ENCODE measurements at places on chromosomes 1 and 21.

GRCh38 chr1:52249831-52250230 is 107.9 kb downstream of the ZFYVE9 start:
- DNase-seq, result no peak

DNA sequence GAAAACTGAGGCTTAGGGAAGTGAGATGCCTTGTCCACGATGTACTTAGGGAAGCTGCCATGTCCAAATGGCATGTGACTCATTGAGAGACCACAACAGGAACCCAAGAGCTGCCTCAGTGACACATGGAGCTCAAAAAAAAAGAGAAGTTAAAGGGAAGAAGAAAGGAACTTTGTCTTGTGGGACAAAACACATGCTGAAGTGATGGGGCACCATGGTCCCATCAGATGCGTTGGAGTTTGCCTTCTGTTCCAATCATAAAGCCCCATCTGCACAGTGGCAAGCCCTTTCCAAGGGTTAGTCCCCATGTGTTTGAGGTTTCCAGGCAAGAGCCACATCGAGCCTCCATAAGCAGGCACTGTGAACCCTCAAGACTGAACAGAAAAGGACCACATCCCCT is 8.0 kb downstream of the MED8 start:
- DNase-seq, result no peak

GRCh38 chr1:198232940-198233675 is 76.3 kb downstream of the NEK7 start:
- DNase-seq, result no peak

- DNase-seq, result no peak
These were observed 25.5 kb downstream of the ETNK2 start for GRCh38 chr1:204126386-204126785.

DNA sequence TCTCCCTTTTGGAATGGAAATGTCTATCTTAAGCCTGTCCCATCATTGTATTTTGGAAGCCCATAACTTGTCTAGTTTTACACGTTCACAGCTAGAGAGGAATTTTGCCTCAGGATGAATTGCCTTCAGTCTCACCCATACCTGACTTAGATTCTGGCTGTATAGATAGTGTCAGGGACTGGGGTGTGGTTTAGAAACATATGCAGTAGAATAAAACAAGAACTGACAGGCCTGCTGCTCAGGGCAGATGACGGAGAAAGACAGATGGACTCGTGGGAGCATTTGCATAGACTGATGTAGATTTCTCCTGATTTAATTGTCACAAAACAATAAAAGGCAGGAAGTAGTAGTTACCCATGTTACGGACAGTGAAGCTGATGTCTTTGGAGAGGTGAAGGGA is 166.7 kb downstream of the UCK2 start:
- DNase-seq, result no peak

GRCh38 chr1:160542303-160542945 is 19.4 kb upstream of the SLAMF6 start:
- peak; percentile 83 for DNase-seq

- no peak for DNase-seq
These were observed 238.3 kb upstream of the ESRRG start for GRCh38 chr1:216961516-216961915.

DNA sequence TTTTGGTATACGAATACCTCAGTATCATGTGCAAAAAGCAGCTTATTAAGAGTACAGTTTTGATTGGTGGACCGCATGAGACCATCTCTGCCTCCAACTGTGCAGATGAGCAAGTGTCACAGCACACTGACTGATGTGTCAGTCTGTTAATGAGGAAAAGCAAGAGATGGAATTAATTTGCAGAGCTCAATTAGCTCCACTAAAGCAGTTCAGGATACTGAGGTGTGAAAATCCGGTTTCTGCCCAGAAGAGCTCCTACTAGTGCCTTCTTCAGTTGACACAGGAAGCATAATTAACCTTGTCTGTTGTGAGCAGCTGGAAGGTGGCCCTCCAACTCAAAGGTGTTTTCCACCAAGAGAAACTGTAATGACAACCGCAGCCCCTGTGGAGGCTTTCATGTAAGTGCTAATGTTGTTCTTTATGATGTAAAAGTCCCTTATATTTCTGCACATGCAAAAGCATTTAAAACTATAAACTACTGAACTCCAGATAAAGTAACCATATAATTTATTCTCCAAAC is 44.3 kb downstream of the PCNX2 start:
- DNase-seq, result no peak

- DNase-seq, result no peak
These were observed 780 bp downstream of the HIVEP3 start for GRCh38 chr1:41917835-41918449.

GRCh38 chr21:16473988-16474387 is 744.2 kb downstream of the USP25 start:
- DNase-seq, result no peak

DNA sequence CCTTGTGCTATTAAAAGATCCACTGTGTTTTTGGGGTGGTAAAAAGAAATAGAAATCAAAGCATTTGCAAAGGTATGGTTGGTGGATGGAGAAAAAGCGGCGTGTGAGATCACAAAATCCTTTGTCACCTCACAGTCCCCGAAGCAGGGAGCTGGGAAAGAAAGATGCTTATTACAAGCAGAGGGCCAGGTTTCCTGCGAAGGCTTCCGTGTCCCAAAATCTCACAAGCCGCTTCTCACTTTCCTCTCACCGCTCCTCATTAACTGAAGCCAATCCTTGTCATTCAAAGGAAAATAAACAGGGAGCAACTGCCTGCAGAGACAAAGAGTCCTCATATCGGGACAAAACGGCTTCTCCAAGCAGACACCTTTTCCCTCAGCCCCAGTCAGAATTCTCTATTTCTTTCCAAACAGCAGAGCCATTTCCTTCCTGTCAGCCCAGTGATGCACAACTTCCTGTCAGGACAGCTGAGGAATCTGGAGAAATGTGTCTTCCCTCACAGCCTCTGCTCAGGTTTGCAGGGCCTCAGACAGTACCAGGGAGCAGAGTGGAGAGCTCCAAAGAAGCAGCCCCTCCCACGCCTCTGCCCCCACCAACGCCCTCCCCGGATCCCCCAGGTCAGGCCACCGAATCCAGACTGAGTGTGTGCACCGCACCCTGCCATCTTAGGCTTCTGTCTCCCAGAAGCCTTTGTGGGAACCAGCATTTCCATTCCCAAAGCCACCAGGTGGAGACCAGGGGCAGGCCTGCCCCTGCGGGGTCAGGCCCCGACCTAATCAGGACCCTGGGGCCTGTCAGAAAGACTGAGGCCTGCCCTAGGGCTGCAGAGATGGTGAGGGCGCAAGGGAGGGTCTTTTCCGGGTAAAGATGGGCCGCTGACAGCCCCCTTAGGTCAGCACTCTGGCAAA is 29.6 kb downstream of the KCNN3 start:
- DNase-seq, result no peak

GRCh38 chr1:22829309-22829989 is 118.8 kb downstream of the EPHB2 start:
- DNase-seq, result no peak

DNA sequence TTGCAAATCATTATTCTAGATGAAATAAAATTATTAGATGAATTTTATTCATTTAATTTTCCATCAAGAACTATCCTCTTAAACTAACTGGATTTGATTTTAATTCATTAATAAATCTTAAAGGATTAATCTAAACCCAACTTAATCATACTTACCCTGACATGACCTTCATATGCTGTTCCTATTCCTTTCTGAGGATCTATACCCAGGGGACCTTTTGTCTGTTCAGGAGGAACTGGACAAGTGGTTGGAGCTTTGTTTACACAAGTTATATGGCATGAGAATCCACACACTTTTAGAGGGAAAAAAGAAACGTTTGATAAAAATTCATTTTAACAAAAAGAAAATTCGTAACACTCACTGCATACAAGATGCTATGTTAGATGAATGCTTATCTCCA is 95.2 kb downstream of the COQ8A start:
- no peak for DNase-seq

GRCh38 chr1:28507646-28508434 is 2.0 kb downstream of the RCC1 start:
- DNase-seq, result no peak

- DNase-seq, result no peak
These were observed 39.9 kb downstream of the ACP6 start for GRCh38 chr1:147630447-147630846.

GRCh38 chr1:160325252-160325651 is 17.8 kb downstream of the COPA start:
- DNase-seq, result no peak

DNA sequence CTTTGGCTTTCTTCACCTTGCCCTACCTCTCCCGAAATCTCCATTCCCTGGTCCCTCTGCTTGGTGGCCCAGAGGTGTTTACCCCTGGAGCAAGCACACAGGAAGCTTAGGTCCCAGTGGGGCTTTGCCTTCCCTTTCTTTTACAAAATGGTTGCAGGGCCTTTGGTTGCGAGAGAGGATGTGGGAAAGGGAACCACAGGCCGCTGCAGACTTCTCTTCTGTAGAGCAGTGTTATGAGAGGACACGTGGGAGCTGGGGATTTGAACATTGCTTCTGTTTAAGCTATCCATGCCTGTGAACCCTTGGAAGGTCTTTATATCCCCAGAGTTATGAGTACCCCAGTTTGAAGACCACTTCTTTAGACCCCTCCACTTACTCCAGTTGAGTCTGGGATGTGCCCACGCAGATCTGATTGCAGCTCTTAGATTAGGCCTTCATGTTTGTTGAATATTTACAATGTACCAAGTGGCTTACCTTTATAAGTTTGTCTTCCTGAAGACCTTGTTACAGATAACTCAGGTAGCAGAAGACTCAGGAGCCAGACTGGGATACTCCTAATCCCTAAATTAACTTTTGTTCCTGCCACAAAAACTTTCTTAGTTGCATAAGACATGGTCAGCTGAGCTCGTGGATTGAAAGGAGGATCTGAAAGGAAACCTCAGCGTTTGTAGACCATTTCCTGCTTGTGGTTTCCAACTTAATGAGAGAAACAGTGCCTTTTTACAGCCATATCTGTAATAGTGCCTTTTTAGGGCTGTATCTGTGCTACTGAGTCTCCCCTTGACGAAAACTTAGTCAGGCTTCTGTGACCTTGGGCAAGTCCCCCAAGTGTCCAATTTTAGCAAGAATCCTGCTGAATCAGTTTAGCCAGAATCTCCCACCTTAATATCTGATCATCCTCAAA is 21.9 kb upstream of the IVNS1ABP start:
- peak; percentile 23 for DNase-seq

- no peak for DNase-seq
These were observed 48.4 kb upstream of the RNPC3 start for GRCh38 chr1:103477101-103477500.

- no peak for DNase-seq
These were observed 12.8 kb downstream of the OTUD7B start for GRCh38 chr1:149997585-149998262.

DNA sequence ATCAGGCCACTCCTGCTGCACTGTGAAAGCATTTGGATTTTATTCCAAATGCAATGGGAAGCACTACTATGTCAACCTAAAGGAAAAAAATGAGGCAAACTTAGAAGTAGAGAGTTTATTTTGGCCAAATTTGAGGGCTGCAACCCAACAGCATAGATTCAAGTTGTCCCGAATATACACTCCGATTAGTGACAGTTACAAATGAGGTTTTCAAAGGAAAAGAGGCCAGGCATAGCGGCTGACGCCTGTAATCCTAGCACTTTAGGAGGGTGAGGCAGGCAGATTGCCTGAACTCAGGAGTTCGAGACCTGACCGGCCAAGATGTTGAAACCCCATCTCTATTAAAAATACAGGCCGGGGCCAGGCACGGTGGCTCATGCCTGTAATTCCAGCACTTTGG is 78.9 kb upstream of the PUM1 start:
- no peak for DNase-seq

GRCh38 chr1:90782046-90782445 is 64.9 kb upstream of the BARHL2 start:
- DNase-seq, result no peak

DNA sequence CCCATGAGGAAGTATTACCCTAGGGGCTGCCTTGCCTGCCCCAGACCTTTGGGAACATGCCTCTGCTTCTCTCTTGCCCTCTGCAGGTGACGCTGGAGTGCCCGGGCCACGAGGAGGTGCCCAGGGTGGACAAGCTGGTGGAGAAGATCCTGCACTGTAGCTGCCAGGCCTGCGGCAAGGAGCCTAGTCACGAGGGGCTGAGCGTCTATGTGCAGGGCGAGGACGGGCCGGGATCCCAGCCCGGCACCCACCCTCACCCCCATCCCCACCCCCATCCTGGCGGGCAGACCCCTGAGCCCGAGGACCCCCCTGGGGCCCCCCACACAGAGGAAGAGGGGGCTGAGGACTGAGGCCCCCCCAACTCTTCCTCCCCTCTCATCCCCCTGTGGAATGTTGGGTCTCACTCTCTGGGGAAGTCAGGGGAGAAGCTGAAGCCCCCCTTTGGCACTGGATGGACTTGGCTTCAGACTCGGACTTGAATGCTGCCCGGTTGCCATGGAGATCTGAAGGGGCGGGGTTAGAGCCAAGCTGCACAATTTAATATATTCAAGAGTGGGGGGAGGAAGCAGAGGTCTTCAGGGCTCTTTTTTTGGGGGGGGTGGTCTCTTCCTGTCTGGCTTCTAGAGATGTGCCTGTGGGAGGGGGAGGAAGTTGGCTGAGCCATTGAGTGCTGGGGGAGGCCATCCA is 7.8 kb upstream of the HTR6 start:
- DNase-seq, result no peak

- DNase-seq, result no peak
These were observed 13.9 kb downstream of the C1orf174 start for GRCh38 chr1:3886106-3886670.

- no peak for DNase-seq
These were observed 231.3 kb downstream of the C1orf94 start for GRCh38 chr1:34408011-34408410.

DNA sequence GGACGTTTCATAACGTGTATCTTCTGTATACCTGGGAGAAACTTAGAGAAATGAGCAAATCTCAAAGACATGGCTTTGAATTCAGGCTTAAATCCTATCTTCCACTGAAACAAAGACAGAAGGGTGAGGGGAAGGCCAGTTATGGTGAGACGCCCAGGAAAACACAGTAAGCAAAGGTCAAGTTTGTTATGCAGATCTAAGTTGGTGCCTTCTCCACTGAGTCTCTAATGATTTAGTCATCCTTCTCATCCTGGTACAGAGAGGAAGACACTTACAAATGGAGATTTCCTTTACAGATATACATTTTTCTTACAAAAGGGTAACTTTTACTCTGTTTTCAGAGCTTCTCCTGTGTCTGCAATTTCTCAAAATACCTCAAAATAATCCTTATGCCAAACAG is 64.4 kb downstream of the MAP3K7CL start:
- peak; percentile 14 for DNase-seq

DNA sequence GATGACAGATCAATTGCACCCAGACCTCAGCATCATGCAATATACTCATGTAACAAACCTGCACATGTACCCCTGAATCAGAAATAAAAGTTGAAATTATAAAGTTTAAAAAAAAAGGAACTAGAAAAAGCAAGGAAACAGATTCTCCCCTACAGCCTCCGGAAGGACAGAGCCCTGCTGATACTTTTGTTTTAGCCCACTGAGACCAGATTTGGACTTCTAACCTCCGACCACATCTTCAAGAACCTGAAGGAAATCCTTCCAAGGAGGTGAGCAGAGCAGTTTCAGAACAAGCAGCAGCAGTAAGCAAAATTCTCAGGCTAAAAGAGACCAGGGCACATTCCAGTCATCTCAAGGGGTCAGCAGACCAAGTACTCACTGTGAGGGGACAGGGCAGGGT is 54.5 kb downstream of the TM2D1 start:
- no peak for DNase-seq

- peak; percentile 3 for DNase-seq
These were observed 273.7 kb downstream of the SRGAP2C start for GRCh38 chr1:121458291-121459048.

Measured in large intestine (tissue), 12 donors.